Activated CD4-positive, alpha-beta T cell treated with anti-CD3 and anti-CD28 coated beads, Interleukin-2, Interleukin-6, amounts not matched to agents 100 ng/mL and 50 ng/mL, durations not matched to agents 16 hours and 8 hours (primary cell): ENCODE measurements at places on chromosomes 2 and 18.

DNA sequence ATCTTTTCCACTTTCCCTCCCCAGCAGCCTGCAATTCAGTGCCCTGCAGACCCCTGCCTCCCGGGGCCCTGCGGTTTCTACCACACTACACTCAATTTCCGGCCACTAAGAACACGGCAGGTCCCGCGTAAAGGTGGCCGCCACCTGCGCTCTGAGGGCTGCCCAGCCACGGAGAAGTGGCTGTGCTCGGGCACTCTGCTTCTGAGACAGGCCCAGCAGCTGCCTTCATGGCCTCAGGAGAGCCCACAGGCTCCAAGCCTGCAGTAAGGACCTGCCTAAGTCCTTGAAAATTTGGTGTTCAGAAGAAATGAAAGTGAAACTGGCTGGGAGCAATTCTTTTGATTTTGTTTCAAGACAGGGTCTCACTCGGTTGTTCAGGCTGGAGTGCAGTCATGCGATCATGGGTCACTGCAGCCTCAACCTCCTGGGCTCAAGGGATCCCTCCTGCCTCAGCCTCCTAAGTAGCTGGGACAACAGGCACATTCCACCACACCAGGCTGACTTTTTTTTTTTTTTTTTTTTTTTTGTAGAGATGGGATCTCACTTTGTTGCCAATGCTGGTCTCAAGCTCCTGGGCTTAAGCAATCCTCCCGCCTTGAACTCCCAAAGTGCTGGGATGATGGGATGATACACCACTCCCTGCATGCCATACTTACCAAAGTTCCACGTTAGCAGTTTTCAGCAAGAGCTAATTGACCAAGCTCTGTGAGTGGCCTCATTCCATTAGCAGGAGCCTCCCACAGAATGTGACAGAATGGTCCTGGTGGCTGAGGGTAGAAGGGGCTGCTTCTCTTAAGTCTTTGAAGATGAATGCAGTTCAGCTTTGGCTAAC, 14.6 kb upstream of the ALPP start:
- DNase-seq: peak; percentile 36

DNA sequence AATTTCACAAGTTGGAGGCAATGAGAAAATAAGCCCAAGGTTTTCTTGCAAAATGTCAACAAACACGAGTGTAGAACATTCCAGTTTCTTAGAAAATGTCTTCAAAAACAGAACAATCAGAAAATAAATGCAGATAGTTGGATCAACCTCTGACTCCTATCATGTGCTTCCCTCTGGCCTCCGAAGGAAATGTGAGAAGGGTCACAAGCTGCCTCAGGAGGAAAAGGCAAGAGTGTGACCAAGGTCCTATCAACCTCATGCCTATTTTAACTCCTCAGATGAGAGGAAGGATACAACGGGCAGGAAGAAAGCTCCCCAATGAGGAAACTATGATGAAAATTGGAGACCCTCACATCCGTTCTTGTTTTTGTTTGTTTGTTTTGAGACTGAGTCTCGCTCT, 7.9 kb downstream of the SCYGR5 start:
- no peak for DNase-seq

DNA sequence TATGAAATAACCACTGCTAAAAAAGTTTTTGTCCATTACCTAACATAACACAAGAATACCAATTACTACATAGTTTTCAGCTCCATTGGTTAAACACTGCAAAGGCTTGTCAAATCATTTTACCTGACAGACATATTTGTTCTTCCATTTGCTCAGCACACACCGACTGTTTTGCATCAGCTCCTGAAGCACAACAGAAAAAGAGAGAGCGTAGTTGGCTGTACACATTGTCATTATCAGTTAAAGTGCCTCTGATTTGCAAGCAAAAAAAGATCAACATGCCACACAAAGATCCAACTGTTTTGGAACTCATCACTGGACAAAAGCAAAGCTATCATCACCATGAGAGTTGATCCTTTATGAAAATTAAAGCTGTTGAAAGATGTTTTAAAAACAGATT, 103.8 kb downstream of the WDPCP start:
- no peak for DNase-seq

DNA sequence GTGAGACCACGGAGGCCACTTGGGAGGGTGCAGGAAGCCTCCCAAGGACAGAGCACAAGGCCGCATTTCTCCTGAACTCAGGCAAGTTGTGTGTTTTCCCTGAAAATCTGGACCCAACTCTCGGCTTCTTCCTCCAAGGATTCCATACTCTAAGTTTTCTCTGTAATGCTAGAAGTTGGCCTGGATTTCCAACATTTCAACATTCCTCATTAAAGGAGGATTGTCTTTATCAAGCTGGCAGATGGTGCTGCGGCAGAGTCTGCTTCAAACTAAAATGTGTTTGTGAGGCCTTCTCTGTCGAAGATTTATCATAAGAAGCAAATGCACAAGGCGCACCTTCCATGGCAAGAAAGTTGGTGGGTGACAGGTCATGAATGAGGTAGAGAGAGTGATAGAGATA, 94.4 kb upstream of the SATB2 start:
- DNase-seq: no peak

DNA sequence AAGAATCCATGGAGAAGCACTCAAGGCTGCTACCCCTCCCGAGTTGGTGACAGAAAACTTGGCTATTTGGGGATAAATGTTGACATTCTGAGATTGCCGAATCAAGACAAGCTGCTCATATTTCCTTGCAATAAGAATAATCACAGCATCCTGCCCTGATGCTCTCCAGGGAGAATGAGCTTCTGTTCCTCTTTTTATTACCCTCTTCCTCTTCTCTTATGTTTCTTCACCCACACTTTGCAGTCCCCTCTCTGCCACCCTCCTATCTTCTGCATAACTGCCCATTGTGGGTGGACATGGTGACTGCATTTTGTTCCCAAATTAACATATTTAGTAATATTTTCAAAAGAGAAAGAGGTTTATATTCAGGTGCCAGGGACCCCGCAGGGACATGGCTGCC, 11.9 kb upstream of the MSGN1 start:
- DNase-seq: no peak

DNA sequence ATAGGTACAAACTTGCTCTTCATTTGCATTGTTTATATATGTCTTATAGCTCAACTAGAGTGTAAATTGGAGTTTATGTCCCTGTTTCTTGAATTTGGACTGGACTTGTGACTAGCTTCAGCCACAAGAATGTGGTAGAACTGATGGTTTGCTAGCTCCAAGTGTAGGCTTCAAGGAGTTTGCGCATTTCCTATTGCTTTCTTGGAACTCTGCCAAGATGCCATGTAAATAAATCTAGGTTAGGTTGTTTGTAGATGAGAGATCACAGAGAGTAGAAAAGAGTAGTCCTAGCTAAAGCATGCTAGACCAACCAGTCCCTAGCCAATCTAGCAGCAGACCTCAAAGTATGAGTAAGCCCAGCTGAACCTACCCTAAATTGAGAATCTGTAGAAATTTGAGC, 183.0 kb upstream of the CYP26B1 start:
- DNase-seq: no peak

- DNase-seq: no peak
Measured at GRCh38 chr2:30662268-30663131, 144.7 kb downstream of the CAPN13 start.

DNA sequence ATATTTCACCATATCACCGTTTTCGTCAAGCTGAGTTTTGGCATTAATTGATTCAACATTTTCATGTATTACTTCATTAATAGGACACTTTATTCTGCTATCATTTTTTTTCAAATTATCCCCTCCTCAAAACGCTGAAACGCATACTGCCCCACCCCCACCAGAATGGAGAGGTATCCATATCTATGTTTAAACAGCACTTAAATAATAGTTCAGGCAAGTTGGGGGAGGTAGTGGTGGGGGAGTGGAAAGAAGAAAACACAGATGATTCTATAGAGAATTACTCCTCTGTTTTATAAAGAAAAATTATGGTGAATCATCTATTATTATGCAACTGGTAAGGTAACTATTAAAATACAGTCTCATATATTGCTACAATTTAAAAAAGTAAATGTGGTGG, 314.4 kb upstream of the ZEB2 start:
- DNase-seq: no peak

GRCh38 chr18:47260120-47260923, 8.9 kb upstream of the SKOR2 start:
- peak; percentile 33 for DNase-seq

- DNase-seq: no peak
Measured at GRCh38 chr18:3910512-3910911, 460.5 kb downstream of the TGIF1 start.

GRCh38 chr18:37383846-37384595, 181.6 kb downstream of the CELF4 start:
- DNase-seq: no peak

DNA sequence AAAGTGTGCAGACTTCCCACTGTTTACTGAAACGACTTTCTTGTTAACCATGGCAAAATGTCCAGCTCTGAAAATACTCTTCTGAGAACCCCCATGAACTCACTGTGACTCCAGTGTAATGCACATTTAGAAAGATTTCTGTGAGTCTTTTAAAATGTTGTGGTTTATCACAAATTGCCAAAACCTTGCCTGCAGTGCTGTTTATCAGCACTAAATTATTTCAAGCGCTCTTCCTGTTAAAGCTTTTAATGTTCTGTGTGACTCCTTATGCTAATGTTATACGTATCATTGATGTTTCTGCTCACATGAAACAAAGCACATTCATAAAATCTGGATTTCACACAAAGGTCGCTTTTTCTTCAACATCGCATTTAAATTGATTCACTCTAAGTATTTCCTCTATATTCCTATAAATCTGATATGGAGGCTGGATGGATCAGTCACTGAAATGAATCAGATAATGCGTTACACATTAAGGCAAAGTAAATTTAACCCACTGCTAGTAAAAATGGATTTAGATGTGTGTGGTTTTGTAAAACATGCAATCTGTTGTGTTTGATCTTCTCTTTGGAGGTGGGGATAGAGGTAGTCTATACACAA, 521.2 kb downstream of the NYAP2 start:
- no peak for DNase-seq

- DNase-seq: no peak
Measured at GRCh38 chr18:72502671-72503431, 41.3 kb downstream of the CBLN2 start.

DNA sequence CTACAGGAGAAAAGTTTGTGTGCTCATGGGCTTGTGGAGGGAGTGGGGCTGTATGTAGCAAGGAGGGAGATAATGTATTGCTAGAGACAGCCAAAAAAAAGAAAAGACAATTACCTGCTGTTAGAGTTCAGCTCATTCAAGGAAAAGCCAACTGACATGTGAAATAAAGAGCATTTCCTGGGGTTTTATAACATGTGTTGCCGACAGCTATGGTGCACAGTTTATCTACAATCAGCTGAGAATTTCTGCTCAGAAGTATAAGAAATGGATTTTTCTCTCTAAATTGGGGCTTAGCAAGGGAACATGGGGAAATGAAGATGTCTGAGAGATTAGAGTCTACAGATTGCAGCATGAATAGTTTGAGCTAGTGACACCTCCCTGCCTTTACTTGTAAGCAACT, 674.1 kb downstream of the SUCLG1 start:
- no peak for DNase-seq

DNA sequence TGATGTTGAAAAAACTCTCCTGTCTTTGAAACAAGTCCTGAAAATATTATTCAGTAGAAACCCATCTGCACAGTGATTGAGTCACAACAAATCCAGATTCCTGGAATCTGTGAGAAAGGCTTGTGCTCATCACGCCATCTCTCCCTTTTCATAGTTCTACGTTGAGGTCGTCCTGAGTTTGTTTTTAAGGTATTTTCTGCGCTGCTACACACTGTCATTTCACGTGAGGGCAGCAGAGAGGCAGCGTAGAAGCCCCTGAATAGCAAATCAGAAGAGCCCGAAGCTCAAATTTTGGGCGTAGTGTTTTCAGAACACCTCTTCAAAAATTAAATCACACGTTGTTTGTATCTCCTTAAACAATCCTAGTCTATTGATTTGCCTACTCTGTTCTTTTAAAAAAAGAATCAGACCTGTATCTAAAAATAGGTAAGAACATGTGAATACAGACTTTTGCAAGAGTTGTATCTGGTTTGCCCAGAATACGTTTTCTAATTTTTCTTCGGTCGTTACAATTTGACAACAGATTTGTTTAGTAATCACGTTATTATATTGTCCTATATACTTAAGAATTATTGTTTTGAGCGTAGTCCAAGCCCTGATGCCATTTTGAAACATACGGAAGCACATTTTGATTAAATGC, 61.6 kb upstream of the SLC38A11 start:
- peak; percentile 42 for DNase-seq

DNA sequence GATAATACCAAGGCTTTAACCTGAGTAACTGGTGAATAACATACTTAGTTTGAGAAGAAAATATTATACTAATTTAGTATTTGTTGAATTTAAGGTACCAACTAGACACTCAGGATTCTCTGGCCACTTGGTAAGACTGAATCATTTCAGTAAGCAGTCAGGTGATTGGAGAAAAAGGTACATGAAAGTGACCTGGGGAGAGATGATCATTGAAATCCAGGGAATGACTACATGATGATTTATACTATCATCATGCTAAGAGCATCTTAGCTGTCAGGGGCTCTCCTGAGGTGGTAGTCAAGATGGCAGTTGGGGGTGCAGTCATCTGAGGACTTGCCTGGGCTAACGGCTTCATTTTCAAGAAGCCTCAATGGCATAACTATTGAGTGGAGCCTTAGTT, 571.2 kb upstream of the ACVR2A start:
- DNase-seq: no peak

DNA sequence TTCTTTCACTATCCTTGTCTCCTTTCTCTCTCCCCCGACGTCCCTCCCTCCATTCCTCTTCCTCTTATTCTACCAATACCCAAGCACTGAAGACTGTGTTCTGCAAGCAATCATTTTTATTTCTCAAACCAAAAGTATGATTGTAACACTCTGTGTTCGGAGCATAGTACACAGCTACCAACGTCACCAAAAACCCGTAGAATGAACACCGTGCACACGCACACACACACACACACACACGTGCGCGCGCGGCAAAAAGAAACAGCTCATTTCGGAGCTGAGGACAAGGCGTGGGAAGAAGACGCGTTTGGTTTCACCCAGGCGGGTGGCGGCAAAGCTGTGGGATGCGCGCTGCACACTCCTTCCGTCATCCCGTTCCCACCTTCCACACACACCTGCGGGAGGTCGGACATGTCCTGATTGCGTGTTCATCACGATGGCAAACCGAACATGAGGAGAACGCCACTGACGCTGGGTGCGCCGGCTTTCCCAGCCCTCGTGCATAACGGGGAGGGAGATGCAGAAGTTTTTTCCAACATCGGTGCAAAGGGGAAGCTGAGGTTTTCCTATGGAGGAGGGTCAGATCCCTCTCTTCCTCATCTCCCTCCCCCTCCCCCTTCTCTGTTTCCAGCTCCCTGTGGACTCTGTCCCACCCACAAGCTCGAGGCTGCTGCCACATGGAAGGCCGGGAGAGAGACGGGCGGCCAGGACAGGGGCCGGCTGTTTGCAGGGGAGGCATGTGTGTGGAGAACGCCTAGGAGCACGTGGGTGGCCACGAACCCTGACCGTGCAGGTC, 20.4 kb downstream of the MBP start:
- DNase-seq: no peak
